ENCODE measurements at places on chromosomes 12 and 14. TPM values are rescaled to one million over a fixed set of nuclear protein-coding genes. Genes with fewer than 3 reads are reported as not detected.

The BEGAIN gene
- 0.06 TPM for total RNA-seq

The NAV3 gene
- total RNA-seq, result 0.85 TPM

The FSCB gene
- not detected for total RNA-seq

DNA sequence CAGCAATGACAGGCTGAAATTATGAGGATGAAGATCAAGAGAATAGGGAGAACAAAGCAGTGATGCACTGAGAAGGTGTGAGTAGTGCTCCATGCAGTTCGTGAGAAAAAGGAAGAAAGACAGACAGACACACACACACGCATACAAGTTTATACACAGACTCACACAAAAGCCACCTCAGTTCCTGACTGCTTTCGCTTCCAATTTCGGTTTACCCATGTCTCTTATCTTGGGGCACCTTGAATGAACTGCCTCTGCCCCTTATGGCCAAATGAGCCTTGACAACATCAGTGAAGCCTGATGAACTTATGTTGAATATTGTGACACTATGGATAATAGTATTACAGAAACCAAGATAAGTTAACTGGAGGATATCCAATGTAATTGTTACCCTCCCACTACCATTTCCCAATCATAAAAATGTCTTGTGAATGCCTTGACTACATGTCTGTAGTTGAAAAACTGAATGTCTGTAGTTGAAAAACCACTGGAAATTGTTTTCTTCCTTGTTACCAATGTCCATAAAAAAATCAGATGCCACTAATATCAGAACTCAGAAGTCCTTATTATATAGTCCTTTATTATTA is 380.4 kb upstream of the DDHD1 start:
- no peak for DNase-seq

DNA sequence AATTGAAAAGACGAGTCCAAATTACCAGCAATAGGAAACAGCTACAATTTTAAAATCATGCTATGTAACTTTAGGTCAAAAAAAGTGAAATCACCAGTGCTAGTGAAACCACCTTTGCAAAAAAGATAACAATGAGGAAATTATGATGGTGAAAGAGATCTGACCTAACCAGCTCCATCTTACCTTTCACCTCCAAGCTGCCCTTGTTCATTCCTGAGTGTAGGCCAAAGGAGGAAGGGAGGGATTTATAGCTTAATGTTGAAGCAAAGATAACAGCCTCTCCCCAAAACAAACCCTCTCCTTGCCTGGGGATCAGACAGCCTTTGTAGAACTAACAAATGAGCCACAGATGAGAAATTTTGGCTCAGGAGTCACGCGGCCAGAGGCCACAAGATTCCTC is 83.2 kb upstream of the EIF5 start:
- DNase-seq, result no peak

GRCh38 chr14:38212111-38212510 is 4.4 kb downstream of the SSTR1 start:
- DNase-seq, result peak; percentile 21

DNA sequence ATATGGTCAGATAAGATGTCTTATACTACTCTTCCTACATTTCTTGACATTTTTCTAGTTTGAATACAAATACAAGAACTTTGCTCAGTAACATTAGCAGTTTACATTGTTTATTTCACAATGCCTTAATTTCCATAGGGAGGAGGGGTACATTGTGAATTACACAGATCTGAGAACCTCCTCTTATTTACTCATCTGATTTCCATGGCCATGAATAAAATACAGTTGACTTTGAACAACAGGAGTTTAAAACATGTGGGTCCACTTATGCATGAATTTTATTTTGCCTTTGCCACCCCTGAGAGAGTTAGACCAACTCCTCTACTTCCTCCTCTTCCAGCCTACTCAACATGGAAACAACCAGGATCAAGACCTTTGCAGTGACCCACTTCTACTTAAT is 67.7 kb downstream of the MGST1 start:
- no peak for DNase-seq

GRCh38 chr12:96335270-96335669 is 65.0 kb downstream of the CDK17 start:
- DNase-seq, result no peak

DNA sequence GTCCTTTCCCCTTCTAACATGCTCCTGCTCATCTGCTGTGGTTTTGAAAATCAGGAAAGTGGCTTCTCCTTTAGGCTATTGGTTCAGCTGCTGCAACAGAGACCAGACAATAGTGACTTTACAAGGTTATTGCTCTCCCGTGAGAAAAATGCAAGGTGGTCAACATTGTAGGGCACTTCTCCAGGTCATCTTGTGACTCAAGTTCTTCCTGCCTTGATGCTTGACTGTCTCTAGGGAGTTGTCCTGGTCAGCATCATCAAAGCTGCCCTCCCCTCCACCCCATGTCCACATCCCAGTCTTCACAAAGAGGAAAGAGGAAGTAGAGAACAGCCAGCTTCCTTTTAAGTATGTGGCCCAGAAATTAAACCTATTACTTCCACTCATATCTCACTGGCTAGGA is 3.9 kb upstream of the TMEM63C start:
- DNase-seq, result no peak

The HOXC5 gene
- total RNA-seq, result not detected

GRCh38 chr12:58920961-58921861 is 907 bp upstream of the LRIG3 start:
- DNase-seq, result no peak

The TSPAN31 gene
- total RNA-seq, result 6.3 TPM

DNA sequence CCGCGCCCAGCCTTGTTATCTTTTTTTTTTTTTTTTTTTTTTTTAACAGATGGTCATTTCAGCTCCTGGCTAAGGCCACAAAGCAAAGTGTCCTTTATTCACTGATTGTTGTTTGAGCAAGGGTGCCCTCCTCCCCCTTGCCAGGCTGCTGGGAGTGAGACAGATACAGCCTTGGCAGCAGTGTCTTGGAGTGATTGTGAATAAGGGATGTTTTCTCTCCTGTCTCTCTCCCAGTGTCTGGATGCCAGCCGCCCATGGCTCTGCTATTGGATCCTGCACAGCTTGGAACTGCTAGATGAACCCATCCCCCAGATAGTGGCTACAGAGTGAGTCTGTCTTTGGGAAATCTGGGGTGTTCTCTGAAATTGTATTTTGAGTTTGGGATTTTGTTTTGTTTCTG is 28.7 kb downstream of the FNTB start:
- no peak for DNase-seq

DNA sequence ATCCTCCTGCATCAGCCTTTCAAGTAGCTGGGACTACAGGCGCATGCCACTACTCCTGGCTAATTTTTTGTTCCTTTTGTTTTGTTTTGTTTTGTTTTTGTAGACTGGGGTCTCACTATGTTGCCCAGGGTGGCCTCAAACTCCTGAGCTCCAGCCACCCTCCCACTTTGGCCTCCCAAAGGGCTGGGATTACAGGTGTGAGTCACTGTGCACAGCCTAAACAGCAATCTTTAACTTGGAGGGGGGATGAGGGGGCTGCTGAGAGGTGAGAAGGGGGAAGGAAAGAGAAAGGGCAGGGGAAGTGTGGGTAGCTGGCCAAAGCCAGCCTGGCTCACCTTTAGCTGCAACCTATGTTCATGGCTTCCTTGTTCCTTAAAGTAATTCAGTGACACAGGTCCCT is 77.4 kb downstream of the KDM2B start:
- no peak for DNase-seq

- DNase-seq, result no peak
These were observed 23.8 kb downstream of the GRIN2B start for GRCh38 chr12:13957576-13957975.

- peak; percentile 90 for DNase-seq
These were observed 243.1 kb downstream of the BCAT1 start for GRCh38 chr12:24705741-24706358.

DNA sequence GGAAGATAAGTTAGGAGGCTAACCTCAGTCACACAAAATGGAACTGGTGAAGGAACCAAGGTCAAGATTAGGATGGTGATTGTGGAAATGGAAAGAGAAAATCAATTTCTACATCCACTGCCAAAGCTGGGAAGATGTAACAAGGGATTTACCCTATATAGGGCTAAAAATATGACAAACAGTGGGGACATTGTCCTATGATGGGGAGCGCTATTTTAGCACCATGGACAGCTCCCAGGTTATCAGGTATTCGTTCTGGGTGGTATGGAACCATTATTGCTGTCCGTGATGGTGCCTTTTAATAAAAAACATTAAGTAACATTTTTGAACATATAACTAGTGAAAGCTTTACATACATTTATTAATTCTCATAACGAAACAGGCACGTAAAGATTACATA is 124.0 kb downstream of the NDUFA12 start:
- peak; percentile 32 for DNase-seq

The KIF26A gene
- total RNA-seq, result not detected

- DNase-seq, result no peak
These were observed 79.2 kb upstream of the CLMN start for GRCh38 chr14:95398630-95399547.

GRCh38 chr14:85625925-85626585 is 96.1 kb downstream of the FLRT2 start:
- no peak for DNase-seq

- DNase-seq, result no peak
These were observed 76.7 kb downstream of the DIP2B start for GRCh38 chr12:50581226-50582184.

GRCh38 chr12:12749433-12749832 is 32.3 kb downstream of the CDKN1B start:
- DNase-seq, result no peak

The NUAK1 gene
- total RNA-seq, result not detected

- no peak for DNase-seq
These were observed 62.3 kb upstream of the CCDC175 start for GRCh38 chr14:59638885-59639284.

DNA sequence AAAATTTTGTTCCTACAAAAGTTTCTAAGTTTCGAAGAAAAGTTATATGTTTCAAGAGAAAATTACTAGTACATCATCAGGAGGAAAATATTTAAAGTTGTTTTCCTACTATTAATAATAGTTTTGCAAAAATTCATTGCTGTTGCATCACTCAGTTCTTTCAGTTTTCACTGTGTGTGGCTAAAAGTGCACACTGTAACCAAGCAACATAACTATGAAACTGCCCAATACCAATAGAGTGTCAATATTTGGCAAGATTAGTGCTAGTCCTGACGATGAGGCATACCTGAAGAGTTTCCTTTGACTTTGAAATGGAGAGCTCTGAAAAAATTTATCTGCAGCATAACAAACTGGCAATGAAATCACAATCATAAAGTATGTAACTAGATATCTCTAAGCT is 194.3 kb downstream of the CPNE8 start:
- no peak for DNase-seq

- DNase-seq, result peak; percentile 72
These were observed 31.0 kb downstream of the CCDC85C start for GRCh38 chr14:99573000-99573330.

GRCh38 chr14:104194016-104194415 is 55.6 kb downstream of the KIF26A start:
- DNase-seq, result no peak

The P2RX2 gene
- total RNA-seq, result not detected

The EPS8 gene
- 0.61 TPM for total RNA-seq

DNA sequence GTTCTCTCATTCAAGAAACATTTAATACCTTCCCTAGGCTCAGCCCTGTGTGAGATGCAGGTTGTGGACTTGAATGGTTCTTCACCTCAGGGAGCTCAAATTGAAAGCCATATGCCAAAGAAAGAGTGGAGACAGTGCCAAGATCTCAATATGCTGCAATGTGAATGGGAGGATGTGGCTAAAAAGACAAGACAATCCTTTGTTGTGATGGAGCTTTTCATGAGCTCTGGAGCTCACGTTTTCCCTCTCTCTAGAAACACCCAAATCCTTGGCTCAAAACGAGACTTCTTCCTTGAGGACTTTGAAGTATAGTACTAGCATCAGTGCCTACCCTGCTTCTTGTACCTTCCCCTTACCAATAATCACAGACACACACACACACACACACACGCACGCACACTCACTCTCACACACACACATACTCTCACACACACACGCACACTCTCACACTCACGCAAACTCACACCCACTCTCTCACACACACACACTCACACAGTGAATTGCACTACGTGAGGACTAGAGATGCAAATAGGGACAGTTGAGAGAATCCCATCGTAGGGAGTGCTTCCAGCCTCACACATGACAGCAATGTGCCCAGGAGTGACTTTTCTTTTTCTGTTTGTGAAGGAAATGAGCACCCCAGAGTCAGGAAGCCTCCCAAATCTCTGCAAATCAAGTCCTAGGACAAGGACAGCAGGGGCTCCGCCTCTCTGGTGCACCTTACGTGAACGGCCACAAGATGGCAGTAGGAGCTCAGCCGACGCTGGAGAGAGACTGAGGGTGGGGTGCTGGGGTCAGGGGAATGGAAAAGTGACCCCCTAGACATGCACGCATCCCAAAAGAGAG is 231.4 kb downstream of the PCNX1 start:
- DNase-seq, result peak; percentile 77

GRCh38 chr12:106704081-106704480 is 70.4 kb upstream of the RIC8B start:
- DNase-seq, result no peak

- no peak for DNase-seq
These were observed 21.7 kb downstream of the PPFIBP1 start for GRCh38 chr12:27545665-27546064.

- no peak for DNase-seq
These were observed 20.2 kb upstream of the FUT8 start for GRCh38 chr14:65392296-65392695.

GRCh38 chr12:124395986-124396385 is 101.1 kb downstream of the RFLNA start:
- DNase-seq, result no peak

DNA sequence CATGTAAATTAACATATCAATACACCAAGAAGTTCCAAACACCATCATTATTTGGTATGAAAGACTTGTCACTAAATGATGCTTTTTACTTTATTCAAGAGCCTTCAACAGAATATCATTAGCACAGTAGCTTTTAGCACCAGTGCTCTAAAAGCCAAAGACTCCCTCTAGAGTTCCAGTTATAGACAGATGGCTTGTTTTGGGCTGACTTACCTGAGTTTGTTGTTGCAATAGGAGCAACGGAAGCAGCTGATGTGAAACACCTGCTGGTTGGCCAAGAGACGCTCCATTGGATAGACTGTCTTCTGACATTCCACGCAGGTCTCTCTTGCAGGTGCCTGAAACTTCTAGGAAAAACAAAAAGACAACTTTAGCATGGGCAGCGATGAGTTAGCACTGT is 14.5 kb upstream of the CERS5 start:
- DNase-seq, result no peak

DNA sequence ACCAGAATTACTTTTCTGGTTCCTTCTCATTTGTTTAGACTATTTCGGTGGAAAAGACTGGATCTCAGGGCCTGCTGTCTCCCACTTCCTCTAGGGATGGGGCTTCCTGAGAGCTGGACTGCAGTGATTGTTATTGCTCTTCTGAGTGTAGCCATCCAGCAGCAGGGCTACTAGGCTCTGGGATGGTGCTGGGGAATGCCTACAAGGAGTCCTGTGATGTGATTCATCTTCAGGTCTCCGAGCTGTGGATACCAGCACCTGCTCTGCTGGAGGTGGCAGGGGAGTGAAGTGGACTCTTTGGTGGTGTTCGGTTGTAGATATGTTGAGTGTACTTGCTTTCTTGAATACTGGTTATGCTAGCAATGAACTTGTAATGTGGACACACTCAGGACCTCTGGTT is 42.7 kb downstream of the AEBP2 start:
- DNase-seq, result no peak
